ENCODE measurements at places on chromosomes 12 and 14.

DNA sequence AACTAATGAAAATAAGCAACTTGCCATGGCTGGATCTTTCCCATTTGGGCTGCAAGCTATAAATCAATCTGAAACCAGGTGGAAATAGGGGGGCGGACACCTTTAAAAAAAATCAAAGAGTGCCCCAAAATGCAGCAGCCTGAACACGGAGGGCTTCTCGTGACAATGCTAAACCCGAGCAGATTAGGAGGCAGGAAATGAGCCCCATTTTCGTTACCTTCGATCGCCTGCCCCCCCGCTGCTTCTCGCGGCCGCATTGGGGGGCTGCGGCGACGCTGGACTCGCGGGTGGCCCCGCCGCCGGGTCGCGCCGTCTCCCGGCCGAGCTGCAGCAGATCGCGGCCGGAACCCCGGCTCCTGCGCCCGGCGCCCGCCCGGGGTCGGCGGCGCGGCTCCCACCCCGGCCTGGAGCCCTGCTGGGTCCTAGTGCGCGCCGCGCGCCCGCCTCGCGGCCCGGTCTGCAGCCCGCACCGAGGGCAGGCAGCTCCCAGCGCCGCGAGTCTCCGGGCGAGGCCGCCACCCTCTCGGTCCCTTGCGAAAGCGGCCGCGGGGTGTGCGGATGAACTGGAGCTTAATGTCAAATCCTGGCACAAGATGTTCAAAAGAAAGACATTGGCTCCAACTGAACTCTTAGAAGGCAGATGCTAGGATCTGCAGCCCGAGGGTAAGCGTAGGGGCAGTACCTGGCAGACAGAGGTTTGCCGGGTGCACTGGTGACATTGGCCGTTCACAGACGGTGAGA lies 201.9 kb upstream of the FOXN3 start:
- peak; percentile 84 for DNase-seq

DNA sequence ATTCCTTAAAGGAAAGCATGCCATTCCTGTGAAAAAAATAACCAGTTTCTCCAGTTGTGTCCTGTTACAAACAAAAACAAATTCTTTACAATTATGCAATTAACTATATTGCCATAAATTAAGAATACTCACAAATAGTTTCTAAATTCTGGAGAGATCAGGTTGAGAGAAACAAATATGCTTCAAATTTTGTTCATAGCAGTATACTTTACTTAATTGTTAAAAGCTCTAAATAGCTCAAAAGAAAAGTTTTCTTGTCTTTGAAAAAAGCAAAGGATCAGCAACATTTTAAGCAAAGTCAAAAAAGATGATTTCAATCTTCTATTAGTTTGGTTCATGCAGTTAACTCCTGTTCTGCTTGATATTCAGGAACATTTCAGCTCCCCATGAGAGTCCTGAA lies 109.7 kb downstream of the EML1 start:
- DNase-seq: no peak

GRCh38 chr14:59190372-59190771 lies 1.9 kb downstream of the DAAM1 start:
- no peak for DNase-seq

DNA sequence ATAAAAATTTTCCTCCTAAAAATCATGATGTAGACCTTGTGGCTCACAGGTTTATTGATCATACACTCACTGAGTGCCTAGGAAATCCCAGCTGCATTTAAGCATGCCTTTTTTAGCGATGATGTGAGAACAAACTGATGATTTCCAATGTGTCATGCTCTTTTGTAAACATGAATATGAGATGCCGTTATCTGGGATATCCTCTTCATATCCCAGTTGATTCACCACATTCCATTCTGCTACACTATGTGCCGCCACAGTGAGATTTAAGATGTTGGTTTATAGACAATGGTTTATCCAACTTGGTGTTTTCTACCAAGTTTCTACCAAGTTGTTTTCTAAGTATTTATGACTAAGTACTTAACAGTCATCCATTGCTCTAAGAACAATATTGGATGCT lies 5.2 kb downstream of the OR4E1 start:
- no peak for DNase-seq

DNA sequence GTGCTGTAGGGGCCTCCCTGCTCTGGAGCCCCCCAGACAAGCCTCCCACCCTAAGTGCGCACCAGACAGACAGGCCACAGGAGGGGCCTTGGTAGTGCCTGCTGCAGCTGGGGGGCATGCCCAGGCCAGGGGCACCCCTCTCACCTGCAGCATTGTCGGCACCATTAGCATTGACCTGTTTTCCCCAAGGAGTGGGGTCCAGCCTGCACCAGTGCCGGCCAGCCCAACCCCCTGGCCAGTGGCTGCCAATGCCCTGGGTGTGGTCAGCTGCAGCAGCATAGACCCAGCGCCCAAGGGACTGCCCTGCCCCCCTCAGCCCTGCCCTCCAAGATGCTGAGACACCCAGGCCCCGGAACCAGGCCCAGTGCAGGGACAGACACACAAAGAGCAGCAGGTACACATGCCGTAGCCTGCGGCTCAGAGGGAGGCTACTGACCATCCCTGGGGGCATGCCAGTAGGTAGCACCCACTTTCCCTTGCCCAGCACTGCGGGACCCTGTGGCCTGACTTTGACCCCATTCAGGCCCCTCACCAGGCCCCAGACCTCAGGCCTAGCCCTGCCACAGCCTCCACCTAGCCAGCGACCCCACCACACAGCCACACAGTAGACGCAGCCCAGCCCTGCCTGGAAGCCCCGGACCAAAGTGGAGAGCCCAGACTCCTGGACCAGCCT lies 1.0 kb downstream of the AHNAK2 start:
- DNase-seq: no peak

DNA sequence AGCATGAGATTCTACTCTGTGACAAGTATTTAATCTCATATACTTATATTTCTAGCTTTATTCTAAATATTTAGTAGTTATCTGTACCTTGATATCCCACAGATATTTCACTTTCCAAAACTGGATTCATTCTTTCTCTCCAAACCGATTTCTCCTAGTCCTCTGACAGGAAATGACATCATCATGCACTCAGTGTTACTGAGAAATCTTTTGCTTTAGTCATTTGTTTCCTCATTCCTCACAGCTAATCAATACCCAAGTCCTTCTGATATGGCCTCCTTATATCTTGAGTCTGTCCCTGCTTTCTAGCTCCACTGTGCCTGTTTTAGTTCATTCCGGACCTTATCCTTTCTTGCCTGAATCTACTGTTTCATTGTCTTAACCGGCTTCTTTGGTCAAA lies 39.4 kb upstream of the E2F7 start:
- DNase-seq: no peak

DNA sequence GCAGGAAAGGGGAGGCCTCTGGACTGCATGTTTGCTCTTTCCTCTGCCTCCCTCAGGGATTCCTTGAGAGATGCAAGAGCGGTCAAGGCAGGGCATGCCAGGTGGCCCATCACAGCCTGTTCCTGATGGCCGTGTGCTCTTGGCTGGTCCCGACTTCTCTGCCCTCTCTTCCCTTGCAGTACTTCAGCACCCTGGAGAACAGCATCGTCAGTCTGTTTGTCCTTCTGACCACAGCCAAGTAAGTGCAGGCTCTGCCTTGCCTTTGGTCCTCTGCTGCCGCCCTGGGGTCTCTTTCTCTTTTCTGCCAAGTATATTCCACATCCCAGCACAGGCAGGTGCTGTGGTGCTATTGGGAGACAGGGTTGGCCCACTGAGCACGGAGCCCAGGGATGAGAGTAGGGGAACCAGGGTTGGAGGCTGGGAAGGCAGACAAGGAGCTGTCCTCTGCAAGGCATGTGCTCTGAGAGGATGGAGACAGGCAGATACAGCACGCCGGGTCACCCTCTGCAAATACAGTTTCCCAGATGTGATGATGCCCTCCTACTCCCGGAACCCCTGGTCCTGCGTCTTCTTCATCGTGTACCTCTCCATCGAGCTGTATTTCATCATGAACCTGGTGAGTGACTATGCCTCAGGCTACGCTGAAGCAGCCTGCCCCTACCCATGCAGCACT lies 51.9 kb downstream of the TPCN1 start:
- DNase-seq: no peak

DNA sequence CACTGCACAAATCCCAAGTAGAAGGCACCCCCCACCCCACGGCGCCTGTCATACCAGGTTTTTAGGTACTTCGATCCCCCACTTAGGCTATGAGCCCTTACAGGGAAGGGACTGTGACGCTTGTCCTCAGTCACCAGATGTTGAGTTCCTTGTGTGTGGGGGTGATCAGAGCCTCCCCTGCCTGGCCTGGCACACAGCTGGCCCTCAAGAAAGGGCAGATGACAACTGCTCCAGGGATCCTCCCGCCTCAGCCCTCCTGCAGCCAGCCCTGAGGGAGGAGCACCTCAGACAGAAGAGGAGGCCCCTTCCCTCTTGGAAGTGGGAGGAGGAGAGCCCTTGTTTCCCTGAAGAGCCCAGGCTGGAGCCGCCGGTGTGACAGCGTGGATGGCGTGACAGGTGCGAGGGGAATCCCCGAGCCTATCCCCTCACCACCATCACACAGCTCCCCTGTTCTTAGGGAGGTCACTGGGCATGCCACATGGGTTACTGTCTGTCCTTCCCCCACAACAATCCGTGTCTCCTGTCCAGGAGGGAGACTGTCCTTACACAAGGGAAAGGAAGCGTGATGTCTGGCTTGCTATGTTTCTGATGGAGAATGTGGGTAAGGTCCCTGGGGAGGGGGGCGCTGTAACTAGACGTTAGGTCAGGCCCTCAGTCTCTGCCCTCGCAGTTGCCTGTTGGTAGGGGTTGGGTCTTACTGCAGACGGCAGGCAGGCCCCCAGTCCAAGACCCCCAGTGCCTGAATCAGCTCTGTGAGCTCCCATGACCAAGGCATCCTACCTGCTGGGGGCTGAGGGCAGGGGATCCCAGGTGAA lies 31.4 kb downstream of the P2RX4 start:
- DNase-seq: no peak

DNA sequence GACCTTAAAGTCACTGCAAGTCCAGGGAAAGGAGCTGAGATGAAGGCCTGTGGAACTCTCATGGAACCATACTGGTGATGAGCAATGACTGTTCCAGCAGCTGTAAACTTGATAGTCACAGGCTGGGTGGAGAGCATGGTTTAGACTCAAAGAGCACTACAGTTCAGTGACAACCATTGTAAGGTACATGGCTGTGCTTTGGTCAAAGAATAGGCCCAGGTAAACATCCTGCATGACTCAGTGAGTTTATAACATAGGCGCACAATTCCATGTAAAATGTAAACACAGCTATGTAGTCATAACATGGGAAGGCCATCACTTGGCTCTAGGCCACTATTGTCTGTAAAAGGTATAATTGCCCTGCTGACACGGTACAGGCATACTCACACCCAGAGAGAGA lies 119.3 kb upstream of the FSCB start:
- no peak for DNase-seq

- peak; percentile 85 for DNase-seq
Measured at GRCh38 chr12:54560374-54560858, 11.0 kb downstream of the PDE1B start.

GRCh38 chr14:30118992-30119640 lies 191.5 kb upstream of the PRKD1 start:
- DNase-seq: no peak

DNA sequence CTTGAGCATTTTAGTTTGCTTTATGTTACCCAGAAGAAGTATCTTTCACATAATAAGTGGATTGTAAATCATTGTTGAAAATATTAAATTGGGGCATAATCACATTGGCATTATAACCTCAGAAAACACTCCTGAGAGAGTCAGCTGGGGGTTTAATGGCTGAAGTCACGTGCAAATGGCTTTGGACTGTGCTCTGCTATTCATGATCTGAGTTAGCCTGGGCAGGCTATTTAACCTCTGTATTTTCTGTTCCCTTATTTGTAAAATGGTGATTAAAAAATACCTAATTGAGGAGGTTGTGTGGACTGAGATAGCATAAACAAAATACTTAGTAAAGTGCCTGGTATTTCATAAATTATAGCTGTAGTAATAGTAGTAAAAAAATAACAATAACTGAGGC lies 24.9 kb downstream of the KCNA5 start:
- DNase-seq: no peak

DNA sequence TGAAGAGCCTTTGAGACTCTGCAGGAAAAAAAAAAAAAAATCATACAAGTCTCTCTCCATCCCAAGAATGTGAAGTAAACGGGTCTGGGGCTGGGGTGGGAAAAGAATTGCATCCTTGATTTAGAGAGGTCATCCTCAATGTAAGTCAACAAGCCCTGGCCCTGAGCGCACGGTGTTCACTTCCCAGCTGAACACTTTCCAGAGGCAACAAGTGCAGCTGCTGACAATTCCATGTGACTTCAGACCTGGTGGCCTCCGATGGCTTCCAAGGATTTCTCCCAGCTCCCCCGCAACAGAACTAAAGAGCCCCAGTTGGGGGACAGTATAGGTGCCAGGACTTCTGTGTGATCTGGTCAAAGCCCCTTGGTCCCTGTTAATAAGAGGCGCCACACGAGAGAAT lies 2.4 kb downstream of the RILPL1 start:
- DNase-seq: no peak

Measured in activated T-cell treated with anti-CD3 and anti-CD28 coated beads, Interleukin-2, amount 50 U/mL, for 24 hours (primary cell).